RCC 7860 (cell line): ENCODE measurements at places on chromosomes 4 and X.

GRCh38 chrX:25536307-25536970, 520.7 kb upstream of the ARX start:
- no peak for DNase-seq

DNA sequence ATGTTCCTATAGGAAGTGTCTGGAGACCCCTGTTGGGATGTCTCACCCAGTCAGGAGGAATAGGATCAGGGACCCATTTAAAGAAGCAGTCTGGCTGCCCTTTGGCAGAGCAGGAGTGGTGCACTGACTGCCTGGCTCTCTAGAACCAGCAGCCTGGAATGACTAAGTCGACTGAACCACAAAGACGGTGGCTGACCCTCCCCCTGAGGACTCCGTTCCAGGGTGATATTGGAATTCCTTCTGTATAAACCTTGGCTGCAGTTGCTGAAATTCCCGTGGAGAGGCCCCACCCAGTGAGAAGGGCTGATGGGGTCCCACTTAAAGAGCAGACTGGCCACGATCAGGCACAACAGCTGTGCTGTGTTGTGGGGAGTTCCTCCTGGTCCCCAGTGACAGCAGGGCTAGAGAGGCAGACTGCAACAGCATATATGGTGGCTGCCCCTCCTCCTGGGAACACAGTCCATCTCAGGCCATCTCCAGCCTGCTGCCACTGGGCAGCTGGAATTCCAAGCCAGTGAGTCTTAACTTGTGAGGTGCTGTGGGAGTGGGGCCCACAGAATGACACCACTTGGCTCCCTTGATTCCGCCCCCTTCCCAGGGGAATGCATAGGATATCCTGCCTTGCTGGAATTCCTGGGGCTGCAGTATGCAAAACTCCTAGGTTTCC, 41.8 kb upstream of the RLIM start:
- peak; percentile 61 for DNase-seq

- no peak for DNase-seq
Measured at GRCh38 chr4:173288296-173288695, 45.9 kb downstream of the HMGB2 start.

GRCh38 chr4:48483006-48483776, at the start of gene SLC10A4:
Gene SLC10A4 (plus strand): TSS chr4:48483343. CDS start chr4:48483562, 219 bp downstream.
- no peak for DNase-seq

DNA sequence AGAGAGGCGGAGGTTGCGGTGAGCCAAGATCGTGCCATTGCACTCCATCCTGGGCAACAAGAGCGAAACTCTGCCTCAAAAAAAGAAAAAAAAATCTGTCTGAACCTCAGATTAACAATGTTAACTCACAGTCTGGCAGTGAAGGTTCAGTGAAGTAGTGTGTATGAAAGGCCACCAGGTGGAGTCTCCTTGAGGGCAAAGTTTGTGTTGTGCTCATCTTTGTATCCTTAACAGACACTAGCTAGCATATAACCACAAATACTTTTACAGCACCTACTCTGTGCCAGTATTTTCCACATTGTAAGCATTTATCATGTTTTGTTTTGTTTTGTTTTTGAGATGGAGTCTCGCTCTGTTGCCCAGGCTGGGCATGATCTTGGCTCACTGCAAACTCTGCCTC, 46.0 kb upstream of the MGST2 start:
- no peak for DNase-seq

GRCh38 chrX:72125331-72126047, 6.2 kb downstream of the RTL5 start:
- DNase-seq = no peak
